ENCODE measurements at places on chromosomes 1 and 21. TPM values are rescaled to one million over a fixed set of nuclear protein-coding genes. Genes with fewer than 3 reads are reported as not detected.

Gene CFHR3
- total RNA-seq = not detected

Gene OR2T29
- not detected for total RNA-seq

GRCh38 chr1:16187748-16188401, 24.6 kb downstream of the ARHGEF19 start:
- peak; percentile 73 for DNase-seq

GRCh38 chr1:206672844-206673758, 11.6 kb upstream of the MAPKAPK2 start:
- DNase-seq = no peak

DNA sequence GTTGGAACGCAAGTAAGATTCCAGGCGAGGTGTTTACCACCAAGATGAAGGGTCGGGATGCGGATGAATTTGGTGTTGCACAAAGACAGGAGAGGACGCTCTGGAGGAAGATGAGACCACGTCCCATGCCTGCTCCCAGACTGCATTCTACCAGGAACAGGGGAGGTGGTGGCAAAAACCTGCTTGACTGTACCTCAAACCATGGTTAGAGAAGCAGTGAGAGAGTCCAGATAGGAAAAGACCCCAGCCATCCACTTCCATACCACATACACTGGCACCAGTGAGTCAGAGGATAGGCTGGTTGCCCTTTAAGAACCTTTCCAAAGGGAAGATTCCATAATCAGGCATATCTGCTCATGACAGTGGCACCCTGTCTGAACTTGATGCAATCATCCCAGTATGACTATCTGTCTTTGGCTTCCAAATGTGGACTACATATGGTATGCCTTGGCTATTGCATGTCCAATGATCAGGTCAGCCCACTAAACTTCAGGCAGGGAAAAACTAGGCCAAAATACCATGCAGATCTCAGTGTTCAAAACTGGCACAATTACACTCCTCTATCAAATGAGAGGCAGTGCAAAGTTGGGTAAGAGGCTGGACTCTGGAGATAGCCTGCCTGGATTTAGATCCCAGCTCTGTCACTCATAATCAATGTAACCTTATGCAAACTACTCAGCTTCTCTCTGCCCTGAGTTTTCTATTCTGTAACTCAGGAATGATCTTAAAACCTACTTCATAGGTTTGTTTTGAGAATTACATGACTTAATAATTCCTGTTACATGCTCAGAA, 20.6 kb downstream of the NPR1 start:
- DNase-seq = peak; percentile 53

Measured in renal cortical epithelial cell (primary cell).